ENCODE measurements at places on chromosomes 7 and 10.

DNA sequence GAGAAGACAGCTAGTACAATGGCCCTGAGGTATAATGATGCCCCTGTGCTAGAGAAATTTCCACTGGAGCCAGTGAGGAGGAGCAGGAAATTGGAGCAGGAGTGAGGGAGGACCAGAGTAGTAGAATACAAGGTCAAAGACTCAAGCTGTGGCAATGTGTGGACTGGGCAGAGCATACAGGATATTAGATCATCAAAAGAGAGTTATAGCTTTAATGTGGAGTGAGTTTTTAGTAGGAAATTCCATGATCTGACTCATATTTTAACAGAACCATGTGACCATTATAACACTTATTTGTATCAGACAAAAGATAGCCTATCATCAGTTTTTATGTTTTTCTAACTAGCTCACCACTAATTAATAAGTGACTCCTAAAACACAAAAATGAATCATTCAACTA lies 154.1 kb downstream of the DGKB start:
- no peak for DNase-seq

- DNase-seq = no peak
Observed at GRCh38 chr7:74544706-74545469, 91.2 kb downstream of the GTF2IRD1 start.

DNA sequence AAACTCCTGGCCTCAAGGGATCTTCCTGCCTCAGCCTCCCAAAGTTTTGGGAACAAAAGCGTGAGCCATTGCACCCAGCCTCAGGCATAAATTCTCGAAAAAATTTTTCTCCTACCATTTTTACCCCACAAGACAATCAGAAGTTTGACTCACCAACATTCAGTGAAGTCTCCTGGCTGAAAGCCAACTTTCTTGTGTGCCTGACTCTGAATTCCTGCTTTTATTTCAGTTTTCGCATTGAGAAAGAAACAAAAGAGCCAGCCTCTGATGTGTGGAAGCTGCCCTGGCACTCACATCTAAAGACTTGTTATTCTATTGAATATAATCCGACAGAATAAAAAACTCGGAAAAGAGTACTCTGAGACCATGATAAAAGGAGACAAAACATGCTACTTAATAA lies 402.9 kb downstream of the MAGI2 start:
- no peak for DNase-seq

GRCh38 chr10:78798976-78799730 lies 269.6 kb upstream of the ZMIZ1 start:
- no peak for DNase-seq

GRCh38 chr10:84452003-84452402 lies 123.6 kb downstream of the CCSER2 start:
- DNase-seq = no peak

DNA sequence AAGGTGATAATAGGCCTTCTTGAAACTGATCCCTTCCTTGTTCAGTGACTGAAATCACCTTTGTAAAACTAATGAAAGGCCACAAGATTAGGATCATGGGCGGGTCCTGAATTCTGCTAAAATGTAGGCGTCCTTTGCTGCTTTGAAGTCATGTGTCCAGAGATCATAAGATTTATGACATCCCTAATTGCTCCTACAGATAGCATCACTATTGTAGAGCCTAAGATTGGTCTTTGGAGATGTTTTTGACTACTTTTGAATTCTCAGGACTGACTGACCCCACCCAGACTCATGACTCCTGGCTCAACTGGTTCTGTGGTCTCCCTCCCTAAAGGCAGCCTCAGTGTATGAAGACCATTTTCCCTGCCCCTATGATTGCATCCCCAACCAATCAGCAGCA lies 322.6 kb upstream of the SEMA3D start:
- DNase-seq = no peak

DNA sequence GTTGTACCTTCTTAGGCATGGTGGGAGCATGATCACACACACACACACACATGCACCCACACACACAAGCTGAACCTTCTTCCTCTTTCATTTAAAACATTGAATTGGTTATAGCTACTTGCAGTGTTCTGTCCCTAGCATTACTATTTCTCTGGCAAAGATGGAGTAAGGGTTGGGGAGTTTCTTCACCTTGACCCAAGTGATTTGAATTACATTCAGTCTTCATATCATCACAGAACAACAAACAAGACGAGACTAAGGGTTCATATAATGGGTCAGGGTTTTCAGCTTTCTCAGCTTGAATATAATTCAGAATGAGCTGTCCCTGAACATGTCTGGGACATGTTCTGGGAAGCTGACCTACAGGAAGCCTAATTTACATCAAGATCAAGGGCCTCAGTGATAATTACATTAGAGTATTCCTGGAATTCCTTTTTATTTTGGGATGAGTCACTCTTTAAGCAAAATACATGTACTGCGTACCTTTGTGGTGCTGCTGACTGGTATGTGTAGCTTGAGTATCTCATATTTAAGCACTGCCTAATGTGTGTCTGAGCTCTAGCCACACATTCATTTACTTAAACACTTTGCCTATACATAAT lies 213.5 kb upstream of the TMEM229A start:
- no peak for DNase-seq

GRCh38 chr10:15879663-15880062 lies 19.4 kb upstream of the MINDY3 start:
- DNase-seq = no peak

GRCh38 chr10:81479316-81479715 lies 395.7 kb upstream of the NRG3 start:
- DNase-seq = no peak

GRCh38 chr10:49396666-49396999 lies 744 bp upstream of the DRGX start:
- DNase-seq = no peak

GRCh38 chr10:15877836-15878576 lies 17.7 kb upstream of the MINDY3 start:
- no peak for DNase-seq

DNA sequence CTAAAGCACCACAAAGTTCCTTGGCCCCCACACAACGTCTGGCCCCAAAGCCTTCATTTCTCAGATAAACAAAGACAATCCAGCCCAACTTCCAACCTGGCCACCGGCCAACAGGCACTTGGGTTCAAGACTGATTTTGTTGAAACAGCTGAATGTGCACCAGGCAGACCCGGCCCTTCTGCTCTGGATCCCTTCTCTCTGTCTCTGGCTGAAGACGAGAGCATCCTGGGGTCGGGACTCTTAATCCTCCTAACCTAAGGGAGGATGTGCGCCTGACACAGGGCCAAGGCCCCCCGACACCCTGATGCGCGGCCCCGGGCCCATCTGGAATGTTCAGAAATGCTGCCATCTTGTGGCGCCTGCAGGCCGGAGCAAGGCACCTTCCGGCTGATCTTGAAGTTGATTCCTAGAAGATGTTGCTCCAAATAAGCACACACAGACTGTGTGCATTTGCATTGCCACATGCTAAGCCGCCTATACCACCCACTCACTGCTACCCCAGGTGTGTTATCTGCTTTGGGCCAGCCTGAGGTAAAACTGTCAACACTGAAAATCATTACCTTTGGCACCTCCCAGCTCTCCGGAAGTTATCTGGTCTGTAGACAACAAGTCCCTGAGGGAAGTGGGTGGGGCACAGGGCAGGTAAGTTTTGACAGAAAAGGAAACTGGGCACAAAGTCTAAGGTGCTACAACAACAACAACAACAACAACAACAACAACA lies 98.4 kb upstream of the HABP2 start:
- DNase-seq = no peak

- DNase-seq = no peak
Observed at GRCh38 chr7:455110-455928, 64.3 kb downstream of the PDGFA start.

DNA sequence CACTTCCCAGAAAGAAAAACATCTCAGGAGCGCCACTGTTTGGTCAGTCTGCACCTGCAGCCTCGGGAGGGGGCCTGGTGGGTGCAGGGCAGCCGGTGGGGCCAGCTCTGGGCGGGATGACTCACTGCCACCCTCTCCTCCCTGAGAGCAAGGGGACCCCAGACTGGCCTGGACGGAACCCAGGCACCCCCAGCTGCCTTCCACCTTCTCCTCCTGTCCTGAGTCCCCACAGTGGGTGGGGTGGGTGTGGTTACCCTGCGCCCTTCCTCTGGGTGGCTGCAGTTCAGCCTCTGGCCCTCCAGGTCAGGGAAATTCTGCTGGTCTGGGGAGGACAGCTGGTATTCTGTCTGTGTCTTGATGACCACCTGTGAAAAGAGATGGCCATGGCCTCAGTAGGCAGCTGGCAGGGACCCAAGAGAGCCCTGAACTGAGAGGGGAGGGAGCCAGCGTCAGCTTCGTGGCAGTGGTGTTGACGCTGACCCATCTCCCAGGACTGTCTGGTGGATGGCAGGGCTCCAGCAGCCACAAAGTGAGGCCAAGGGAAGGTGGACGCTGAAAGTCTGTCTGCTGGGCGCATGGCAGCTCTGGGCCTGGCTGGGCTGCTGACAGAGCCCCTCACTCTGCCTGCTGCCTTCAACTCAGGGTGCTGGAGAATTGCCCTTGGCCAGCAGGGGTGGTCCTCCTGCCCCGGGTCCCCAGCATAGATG lies 8.9 kb downstream of the CALY start:
- no peak for DNase-seq

DNA sequence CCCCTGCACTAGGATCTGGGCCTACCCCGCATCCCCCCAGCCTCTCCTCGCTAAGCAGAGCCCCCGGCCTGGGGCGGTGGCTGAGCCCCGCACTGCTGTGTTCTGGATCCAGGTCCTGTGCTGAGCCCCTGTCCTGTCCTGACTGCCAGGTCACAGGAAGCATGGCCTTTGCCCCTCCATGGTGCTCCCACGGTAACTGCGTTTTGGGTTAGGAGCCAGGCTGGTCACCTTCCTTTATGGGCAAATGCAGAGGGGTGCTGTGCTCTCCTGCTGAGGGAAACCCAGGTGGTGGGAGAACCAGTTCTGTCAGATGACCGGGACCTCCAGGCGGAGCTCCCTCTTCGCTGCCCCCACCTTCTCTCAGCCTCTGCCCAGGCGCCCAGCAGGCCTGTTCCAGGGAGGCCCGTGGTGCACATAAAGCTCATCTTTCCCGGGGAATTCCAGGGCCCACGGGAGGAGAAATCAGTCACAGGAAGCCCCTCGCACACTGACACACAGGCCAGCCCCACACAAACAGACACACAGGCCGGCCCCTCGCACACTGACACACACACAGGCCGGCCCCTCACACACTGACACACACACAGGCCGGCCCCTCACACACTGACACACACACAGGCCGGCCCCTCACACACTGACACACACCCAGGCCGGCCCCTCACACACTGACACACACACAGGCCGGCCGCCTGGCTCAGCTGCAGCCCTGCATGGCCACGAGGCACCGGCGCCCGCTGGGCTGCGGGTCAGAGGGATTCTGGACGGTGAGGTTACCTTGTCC lies 75.6 kb downstream of the CFAP46 start:
- DNase-seq = no peak

GRCh38 chr10:72245949-72246525 lies 27.7 kb upstream of the DDIT4 start:
- no peak for DNase-seq

- no peak for DNase-seq
Observed at GRCh38 chr7:108808549-108809266, 239.0 kb downstream of the DNAJB9 start.

DNA sequence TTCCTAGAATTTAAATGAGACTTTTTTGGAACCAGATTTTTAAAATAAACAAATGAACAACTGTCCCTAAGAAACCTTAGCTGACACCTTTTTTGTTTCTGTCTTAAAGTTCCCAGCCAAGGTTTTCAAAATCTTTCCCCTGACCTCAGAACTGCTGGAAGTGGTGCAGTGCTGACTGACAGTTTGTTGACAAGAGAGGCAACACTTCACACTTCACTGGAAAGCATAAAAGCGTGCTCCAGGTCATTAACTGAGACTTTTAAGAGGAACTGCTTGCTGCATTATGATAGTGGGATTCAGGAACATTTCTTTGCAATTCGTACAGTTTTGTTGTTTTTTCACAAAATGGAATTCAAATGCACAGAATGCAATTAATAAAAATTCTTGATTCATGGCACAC lies 36.2 kb downstream of the SYPL1 start:
- no peak for DNase-seq

GRCh38 chr7:30285067-30285535 lies 704 bp downstream of the ZNRF2 start:
- no peak for DNase-seq

GRCh38 chr10:126204320-126204719 lies 184.0 kb downstream of the ADAM12 start:
- DNase-seq = peak; percentile 46

GRCh38 chr7:101857358-101857811 lies 40.0 kb downstream of the CUX1 start:
- DNase-seq = no peak

GRCh38 chr10:132614431-132615340 lies 77.1 kb downstream of the INPP5A start:
- DNase-seq = no peak

- no peak for DNase-seq
Observed at GRCh38 chr7:27079234-27079975, 16.4 kb downstream of the HOXA1 start.

GRCh38 chr7:117008886-117009531 lies 55.7 kb downstream of the ST7 start:
- DNase-seq = no peak

GRCh38 chr7:149322737-149323136 lies 60.7 kb downstream of the ZNF783 start:
- DNase-seq = no peak

GRCh38 chr7:101995121-101995520 lies 177.7 kb downstream of the CUX1 start:
- DNase-seq = no peak

DNA sequence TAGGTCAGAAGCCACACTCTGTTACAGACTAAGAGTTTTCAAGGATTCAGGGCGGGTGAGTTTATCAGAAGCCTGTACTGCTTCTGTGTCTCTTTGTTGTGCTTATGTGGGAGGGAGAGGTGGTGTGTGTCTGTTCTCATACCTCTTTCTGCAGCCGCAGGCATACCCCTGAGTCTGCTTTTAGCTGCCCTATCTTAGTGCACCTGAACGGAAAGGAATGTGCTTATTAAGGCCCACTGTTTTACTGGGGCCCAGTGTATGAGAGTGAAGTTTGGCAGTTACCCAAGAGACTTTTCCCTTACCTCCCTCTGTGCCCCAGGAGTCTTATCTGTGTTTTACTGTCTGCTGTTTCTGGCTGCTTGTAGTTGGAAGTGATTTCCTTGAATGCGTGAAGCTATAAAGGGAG lies 104.3 kb downstream of the TYW1 start:
- DNase-seq = no peak

- DNase-seq = no peak
Observed at GRCh38 chr7:50314836-50315592, 10.5 kb downstream of the IKZF1 start.

DNA sequence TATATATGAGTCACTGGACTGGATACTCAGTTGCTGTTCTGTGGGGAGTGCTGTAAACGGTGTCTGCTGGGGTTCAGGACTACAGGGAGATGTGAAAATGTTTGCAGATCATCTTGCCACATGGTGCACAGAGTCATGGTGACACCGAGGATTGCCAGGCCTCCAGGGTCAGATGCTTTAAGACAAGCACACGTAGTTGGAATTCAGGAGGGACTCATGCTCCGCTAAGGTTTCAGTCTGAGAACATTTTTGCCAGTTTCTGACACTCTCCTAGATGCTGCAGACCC lies 211.3 kb downstream of the CXCL12 start:
- DNase-seq = no peak
